ENCODE measurements at places on chromosomes 13 and 19.

DNA sequence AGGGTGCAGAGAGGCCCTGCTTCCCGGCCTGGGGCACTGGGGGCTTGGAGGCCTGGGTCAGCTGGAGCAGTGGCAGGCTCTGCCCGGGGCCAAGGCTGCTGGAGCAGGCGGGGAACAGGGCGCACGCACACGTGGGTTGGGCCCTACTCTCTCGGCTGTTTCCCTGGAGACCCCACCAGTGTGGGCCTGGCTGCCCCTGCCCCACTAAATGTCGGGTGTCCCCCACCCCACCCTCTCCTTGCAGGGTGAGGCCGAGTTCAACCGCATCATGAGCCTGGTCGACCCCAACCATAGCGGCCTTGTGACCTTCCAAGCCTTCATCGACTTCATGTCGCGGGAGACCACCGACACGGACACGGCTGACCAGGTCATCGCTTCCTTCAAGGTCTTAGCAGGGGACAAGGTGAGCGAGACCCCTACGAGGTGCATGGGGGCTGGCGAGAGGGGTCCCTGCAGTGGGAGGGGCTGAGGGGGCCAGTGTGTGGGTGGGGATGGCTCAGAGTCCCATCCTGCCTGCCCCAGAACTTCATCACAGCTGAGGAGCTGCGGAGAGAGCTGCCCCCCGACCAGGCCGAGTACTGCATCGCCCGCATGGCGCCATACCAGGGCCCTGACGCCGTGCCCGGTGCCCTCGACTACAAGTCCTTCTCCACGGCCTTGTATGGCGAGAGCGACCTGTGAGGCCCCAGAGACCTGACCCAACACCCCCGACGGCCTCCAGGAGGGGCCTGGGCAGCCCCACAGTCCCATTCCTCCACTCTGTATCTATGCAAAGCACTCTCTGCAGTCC, 15.3 kb downstream of the CAPN12 start:
- no peak for DNase-seq

- no peak for DNase-seq
Observed at GRCh38 chr19:50303558-50303957, 25.6 kb downstream of the KCNC3 start.

- no peak for DNase-seq
Observed at GRCh38 chr19:41624515-41624914, 2.4 kb downstream of the CEACAM4 start.

DNA sequence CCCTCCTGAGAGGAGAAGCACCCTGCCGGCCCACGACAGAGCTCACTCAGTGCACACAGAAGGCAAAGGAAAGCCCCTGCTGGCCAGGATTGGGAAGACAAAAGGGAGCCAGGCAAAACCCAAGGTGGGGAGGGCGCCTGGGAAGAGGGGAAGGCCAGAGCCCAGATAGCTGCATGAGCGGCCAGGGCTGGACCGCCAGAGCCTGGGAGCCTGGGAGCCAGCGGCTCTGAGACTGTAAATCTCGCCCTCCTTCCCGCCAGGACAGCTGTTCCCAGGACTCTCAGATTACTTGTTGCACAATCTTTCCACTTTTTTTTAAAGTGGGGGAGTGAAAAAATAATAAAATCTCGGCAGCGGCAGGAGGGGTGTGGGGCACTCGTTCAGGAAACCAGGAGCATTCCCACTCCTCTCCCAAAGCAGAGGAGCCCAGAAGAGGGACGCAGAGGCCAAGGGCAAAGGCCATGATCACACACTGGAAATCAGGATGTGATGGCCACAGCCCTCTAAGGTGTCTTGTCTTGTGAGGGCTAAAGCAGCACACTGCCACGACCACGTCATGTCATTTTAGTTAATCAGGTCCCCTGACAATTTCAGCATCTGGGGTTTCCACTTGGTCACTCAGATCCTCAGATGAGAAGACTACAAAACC, 19.6 kb upstream of the EPHX3 start:
- DNase-seq, result peak; percentile 13

DNA sequence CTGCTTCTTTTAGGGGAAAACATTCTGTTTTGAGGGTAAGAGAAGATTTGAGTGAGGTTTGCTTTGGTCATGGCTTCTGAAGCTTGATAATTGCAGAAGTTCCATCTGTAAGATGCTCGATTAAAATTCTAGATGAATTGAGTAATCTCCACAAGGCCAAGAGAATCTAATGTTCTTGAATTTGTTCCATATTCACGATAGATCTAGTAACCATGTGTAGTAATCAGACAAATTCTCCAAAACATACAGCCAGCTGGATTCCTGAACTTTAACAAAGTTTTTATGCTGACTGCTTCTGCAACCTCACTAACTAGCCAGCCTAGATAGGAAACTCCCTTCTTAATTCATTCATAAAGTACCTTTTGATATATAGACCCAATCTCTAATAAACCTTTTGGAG, 92.7 kb downstream of the COL4A2 start:
- DNase-seq, result no peak

DNA sequence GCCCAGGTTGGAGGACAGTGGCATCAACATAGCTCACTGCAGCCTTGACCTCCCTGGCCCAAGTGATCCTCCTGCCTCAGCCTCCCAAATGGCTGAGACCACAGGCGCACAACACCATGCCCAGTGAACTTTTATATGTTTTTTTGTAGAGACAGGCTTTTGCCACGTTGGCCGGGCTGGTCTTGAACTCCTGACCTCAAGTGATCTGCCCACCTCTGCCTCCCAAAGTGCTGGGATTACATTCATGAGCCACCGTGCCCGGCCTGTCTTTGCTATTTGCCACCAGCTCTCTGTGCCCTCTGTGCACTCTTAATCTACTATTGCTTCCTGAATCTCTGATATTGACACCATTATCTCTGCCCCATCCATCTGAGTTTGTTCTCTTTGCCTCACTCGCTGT, 34.3 kb upstream of the LRRC4B start:
- DNase-seq, result no peak

GRCh38 chr13:104586051-104586746, 1520.0 kb upstream of the SLC10A2 start:
- DNase-seq, result no peak

All from SW 1271 (cell line).